ENCODE measurements at places on chromosomes 12 and 14.

GRCh38 chr12:84913129-84913515 is 523 bp upstream of the SLC6A15 start:
- DNase-seq = peak; percentile 17

DNA sequence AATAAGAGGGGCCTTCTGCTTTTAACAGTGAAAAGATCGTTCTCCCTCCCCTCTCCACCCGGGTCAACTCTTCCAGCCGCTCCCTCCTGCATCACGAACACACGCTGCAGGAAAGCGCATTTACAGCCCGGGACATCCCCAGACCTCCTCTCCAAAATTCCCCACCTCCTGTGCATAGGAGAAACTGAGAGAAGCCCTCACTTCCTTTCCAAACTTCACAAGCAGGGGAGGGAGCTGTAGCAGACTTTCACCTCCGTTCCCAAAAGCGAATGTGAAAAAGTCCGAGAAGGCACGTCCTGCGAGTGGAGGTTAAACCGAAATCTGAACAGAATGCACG is 513 bp downstream of the BCAT1 start:
- no peak for DNase-seq

DNA sequence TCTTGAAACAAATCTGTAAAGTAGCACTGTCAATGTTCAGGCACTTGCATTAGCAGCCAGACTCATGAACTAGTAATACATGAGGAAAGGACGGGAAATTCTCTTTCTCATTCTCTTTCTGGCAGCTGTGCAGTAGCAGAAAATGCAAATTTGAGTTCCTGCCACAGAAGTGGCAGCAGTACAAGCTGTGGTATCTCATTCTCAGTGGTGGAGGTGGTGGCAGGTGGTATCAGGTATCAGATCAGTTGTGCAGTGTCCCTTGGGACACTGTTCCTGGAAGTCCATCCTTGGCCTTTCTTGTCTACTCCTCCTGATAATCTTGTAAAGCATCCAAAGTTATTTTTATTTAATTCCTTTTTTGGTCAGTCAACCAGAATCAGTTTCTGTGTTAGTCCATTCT is 103.0 kb downstream of the C12orf42 start:
- DNase-seq = no peak

DNA sequence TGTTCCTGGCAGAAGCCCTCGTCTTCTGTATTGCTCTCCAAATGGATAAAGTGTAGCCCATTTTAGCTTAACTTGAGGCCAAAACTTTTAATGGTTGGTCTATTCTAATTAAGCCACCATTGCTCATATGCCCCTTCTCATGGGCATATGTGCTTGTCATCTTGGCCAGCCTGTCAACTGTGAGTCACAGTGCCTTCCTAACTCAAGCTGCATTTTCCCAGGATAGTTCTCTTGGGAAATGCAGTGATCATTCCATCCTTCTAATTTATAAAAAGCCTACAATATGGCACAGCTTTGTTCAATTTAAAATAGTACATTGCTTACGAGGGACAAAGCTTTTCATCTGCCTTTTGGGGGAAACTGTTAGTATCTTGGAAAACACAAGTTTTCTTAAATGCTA is 6.6 kb downstream of the PTHLH start:
- no peak for DNase-seq

DNA sequence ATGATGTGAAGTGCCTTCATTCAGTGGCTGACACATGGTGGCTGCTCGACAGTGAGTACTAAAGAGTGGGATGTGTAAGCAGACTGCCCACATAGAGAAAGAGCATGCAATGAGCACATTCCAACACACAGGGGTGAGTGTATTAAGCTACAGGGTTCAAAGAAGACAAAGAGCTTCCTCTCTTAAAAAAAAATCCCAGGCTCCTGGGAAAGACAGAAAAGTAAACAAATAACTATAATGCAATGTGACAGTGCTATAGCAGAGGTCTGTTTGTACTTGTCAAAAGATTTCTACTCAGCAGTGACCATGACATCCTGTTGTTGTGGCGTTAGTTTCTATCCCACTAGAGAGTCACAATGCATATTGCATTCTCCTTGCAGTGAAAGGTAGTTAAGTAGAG is 12.4 kb upstream of the PCNX1 start:
- DNase-seq = no peak

DNA sequence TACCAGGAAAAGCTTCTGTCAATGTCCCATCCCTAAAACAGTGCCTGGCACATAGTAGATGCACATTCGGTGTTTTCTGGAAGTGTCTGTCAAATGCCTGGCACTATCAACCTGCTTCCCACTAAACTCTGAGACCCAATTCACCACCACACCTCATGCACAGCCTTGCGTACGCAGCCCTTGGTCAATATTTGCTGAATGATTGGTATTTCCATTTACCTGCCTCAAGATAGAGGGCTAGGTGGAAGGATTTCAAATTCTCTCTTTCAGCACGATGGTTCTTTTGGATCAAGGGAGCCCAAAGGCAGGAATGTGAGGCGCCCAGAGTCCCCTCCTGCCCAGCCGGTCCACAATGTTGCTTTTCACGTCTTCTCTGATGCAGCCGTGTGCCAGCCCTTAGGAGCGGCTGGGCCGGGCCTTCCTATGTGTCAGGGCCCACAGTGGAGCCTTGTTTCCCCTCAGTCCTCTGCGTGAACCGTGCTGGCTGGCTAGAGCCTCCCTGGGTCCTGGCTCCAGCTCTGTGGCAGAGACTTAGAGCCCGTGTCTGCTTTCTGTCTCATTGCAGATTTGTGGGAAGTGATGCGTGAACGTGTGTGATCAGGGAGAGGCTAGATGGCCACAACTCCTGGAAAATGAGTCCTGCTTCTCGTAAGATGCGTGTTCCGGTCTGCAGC is 99.9 kb upstream of the RFLNA start:
- no peak for DNase-seq

DNA sequence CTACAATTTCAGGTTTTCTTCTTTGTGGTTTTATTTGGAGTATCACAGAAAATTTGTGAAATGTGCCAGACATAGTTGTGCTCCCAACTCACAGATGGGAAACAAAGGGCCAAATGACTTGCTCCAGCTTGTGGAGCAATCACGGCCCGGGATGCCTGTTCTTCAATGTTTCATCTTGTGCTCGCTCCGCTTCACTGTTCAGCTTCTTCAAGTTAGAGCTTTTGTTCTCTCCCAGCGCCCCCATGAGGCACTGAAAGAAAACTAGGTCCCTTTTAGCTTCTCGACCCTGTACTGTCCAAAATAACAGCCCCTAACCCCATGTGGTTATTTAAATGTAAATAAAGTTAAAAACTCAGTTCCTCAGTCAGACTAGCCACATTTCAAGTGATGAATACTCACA is 187.9 kb upstream of the STXBP6 start:
- DNase-seq = peak; percentile 48

GRCh38 chr12:110538869-110539622 is 36.9 kb downstream of the RAD9B start:
- no peak for DNase-seq

DNA sequence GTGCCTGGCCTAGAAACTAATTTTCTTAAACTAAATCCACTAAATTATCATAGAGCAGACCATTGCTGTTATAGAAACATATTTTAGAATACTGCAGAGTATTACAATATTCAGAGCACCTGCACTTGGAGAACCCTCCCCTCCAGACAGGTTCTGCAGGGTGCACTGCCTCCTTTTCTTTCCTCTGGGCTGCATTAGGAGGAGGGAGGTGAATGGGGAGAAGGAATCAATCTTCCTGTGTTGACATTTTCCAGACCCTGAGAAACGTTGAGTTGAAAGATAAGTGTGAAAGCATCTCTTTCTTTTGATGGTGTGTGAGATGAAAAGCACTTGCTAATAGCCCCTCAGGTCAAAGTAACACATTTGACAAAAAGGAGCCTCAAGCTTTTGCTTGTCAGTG is 7.3 kb downstream of the SYNE2 start:
- DNase-seq = no peak

DNA sequence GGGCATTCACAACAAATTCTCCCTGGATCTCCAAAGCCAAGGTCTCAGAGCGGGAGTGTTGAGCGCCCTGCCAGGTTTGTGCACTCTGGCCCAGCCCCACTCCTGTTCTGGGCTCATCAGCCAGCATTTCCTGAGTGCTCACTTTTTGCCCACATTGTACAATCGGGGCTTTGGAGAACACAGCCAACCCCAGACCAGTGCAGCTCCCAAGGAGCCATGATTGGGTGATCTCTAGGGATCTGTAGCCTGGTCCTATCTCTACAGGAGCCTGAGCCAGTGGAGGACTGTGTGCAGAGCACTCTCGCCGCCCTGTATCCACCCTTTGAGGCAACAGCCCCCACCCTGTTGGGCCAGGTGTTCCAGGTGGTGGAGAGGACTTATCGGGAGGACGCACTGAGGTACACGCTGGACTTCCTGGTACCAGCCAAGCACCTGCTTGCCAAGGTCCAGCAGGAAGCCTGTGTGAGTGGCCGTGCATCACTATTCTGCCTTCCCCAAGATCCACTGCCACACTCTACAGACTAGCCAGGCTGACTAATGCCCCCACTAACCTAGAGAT is 2.8 kb downstream of the ARHGEF40 start:
- DNase-seq = no peak

- no peak for DNase-seq
Observed at GRCh38 chr12:109923481-109924245, 23.6 kb downstream of the TCHP start.

DNA sequence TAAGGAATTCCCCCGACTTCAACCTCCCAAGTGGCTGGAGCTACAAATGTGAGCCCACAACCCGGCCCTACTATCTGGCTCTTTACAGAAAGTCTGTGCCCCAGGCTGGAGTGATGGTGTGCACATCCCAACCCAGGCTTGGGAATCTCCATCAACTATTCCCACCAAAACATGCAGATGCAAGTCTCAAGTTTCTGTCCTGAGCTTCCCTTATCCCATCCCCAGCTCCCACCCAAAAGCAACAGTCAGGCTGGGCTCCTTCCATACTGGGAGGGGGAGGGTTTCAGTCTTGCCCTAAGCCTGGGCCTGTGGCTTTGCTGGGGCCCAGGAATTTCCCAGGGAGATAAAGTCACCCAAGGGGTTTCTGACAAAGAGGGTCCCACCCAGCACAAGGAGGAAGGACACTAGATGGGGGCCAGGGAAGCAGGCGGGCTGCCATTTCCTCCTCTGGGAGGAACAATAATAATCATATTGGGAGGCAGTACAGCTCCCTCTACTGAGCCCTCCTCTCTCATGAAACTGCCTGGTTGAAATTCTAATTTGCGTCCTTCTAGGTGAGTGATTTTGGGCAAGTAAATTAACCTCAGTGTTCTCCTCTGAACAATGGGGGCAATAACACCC is 8.0 kb downstream of the SLC8B1 start:
- DNase-seq = no peak

- no peak for DNase-seq
Observed at GRCh38 chr12:26231470-26231869, 36.1 kb downstream of the SSPN start.

Data from iPS-NIHi11 (cell line).